Activated T-cell treated with anti-CD3 and anti-CD28 coated beads, Interleukin-2, amount 50 U/mL, for 48 hours (primary cell): ENCODE measurements at places on chromosomes 5 and 9.
A peak's percentile ranks its signal among the peaks of the same experiment; 100 is the strongest.

DNA sequence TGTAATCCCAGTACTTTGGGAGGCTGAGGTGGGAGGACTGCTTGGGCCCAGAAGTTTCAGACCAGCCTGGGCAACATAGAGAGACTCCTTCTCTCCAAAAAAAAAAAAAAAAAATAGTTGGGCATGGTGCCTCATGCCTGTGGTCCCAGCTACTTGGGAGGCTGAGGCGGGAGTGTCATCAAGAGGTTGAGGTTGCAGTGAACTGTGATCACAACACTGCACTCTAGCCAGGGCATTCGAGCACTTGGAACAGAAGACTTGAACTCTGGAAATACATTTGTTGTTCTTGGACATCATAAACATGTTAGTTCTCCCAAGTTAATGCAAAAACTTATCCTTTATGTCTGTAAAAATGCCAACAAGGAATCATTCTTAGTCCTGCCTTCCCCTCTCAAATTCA, 29.6 kb downstream of the EHMT1 start:
- no peak for DNase-seq

DNA sequence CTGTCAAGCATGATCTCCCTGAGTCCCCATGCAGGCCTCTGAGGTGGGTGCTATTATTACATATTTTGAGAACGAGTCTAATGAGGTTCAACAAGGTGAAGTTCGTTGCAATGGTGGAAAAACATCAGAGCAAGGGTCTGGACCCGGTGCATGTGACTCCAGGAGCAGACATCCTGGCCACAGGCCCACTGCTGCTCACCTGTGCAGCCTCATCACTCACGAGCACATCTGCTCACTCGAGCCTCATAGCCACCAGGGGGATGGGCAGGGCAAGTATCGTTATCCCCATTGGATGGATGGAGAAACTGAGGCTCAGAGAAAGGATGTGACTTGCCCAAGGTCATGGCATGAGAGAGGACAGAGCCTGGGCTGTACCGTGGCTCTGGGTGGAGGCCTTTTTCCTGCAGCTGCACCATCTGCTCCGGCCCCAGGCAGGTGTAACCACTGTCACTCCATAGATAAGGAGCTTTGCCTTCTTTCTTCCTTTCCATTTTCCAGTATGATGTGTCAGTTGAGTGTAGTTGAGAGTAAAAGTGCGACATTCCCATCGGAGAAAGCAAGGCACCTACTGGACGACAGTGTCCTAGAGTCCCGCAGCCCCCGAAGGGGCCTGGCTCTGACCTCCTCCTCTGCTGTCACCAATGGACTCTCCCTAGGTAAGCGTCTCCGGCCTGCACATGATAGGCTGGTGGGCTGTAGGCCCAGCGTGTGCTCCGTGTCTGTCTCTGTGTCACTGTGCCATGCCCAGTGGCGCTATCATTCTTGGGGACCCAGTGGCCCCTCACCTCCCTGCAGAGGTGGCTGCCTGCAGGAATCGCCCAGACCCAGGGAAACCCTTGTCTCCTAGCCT, 68.4 kb upstream of the GARNL3 start:
- DNase-seq = no peak

- DNase-seq = peak; percentile 83
Measured at GRCh38 chr9:132268725-132269352, 85.9 kb downstream of the SETX start.

- no peak for DNase-seq
Measured at GRCh38 chr5:133607451-133607850, 4.9 kb downstream of the FSTL4 start.

DNA sequence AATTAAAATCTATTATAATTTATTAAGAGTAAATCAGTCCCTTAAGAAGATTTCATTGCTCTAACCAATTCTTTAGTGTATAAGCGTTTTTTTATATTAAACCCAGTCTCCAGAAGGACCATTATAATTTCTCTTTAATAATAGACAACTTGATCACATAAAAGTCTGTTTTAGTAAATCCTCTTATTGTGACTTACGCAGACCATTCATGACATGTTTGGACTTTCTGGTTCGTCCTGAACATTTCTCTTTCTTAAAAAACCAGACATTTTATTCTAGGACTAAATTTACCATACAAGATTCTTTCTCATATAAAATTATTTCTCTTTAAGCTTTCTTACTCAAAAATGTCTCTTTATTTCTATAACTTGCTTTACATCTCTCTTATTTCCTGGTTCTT, 196.2 kb upstream of the RAI14 start:
- no peak for DNase-seq
